ENCODE measurements at places on chromosomes 5 and 9.

DNA sequence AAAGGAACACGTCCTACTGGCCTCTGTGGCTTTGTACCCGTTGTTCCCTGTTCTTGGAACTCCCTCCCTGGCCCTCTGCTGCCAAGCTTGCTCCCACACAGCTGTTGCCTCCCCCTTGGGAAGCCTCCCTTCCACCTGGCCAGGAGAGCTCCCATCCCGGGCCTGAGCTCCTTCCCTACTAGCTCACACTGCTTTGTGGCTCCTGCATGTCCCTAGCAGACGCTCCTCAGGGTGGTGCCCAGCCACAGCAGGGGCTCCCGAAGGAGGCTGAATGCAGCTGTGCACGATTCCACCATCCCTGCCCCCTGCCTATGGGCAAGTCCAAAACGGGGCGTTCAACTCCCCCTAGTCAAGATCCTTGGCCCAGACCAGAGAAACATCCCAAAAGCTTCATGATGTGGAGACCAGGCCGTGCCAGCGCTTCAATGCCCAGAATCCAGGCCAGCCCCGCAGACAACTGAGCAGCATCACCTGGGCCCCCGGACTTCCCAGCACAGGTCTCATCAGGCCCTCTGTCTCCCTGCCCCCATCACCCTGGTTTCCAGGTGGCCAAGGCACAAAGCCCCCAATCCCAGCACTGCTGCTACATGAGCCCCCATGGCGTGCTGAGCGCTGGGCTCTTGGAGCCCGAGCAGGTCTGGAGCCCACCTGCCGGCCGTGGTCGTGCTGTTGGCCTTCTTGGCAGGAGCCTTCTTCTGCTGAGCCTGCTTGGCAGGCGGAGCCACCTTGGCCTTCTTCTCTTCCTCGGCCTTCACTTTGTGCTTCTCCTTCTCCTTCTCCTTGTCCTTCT, 14.3 kb downstream of the BRD3OS start:
- no peak for DNase-seq

- DNase-seq = no peak
These were observed 52.1 kb upstream of the RNU6ATAC start for GRCh38 chr9:134216449-134216951.

DNA sequence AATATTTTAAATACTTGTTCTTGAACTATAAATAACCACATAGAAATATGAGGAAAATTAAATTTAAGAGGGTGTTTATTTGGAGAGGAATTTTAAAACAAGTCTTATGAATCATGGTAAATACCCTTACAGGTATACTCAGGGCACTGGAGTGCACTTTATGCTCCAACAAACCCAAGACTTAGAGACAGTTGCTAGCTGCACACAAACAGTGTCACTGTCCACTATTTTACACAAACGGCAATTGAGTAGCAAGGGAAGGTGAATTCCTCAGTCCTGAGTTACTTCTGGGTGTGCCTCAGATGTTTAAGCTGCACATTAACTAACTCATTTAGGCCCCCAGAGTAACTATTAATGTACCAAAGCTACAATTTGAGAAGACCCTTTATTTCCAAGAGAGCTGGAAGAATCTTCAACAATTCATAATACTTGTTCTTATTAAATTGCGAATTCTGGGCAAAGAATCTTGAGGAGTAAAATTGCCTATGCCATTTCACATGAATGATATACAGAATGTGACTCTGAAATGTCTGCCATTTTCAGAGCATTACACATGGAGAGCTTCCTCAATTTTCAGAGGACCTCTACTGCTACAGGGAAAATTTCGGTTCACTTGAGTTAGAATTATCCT, 371.2 kb downstream of the PDE4D start:
- no peak for DNase-seq

DNA sequence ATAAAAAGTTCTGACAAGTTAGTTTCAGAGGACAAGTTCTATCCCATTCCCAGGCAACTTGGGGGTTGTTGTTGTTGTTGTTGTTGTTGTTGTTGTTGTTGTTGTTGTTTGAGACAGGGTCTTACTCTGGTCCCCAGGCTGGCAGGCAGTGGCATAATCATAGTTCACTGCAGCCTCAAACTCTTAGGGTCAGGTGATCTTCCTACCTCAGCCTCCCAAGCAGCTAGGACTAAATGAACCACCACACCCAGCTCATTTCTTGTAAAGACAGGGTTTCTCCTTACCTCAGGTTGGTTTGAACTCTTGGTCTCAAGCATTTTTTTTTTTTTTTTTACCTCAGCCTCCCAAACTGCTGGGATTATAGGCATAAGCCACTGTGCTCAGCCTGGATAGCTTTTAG, 15.3 kb downstream of the PPP1R2B start:
- DNase-seq = no peak

DNA sequence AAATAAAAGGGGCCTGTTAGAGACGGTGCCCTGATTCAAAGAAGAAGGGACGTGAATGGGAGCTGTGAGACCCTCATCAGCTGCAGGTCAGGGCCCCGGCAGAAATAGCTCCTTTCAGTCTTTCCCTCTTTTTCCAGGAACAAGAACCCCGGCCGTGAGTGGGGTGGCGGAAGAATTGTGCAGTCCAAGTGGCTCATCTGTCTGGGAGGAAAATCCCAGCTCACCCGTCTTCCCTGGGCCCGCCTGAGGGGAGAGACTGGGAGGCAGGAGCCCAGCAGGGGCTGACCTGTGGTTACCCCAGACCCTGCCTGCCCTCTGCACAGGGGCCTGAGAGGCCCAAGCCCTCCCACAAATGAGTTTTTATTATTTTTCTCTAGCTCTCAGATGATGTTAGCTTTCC, 24.8 kb upstream of the CSF1R start:
- no peak for DNase-seq

- DNase-seq = no peak
These were observed 170.4 kb downstream of the RFK start for GRCh38 chr9:76223749-76224340.

- peak; percentile 22 for DNase-seq
These were observed 644 bp downstream of the BRD3 start for GRCh38 chr9:134066913-134067851.

GRCh38 chr9:114282507-114282906, 40.4 kb upstream of the ORM1 start:
- no peak for DNase-seq

DNA sequence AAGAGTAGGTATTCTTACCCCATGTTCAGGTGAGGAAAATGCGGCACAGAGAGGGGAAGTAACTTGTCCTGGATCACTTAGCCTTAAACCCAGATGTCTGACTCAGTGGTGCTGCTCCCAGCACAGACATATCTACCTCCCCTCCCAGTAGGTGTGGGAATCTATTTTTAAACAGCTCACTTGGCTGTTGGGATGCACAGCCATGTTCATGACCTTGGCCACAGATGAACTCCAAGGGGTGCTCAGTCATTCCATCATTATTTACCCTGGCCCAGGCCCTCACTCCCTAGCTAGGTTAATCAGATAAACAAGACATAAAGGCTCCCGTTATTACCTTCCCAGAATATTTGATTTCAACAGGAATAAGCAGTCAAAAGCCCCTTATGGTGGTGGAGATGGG, 88.4 kb upstream of the IQGAP2 start:
- DNase-seq = no peak

- no peak for DNase-seq
These were observed 221.4 kb downstream of the SEMA5A start for GRCh38 chr5:9324348-9325077.

- DNase-seq = no peak
These were observed 132.8 kb downstream of the ZNF354C start for GRCh38 chr5:179192891-179193470.

- no peak for DNase-seq
These were observed 116.1 kb upstream of the RASA1 start for GRCh38 chr5:87151547-87151946.

DNA sequence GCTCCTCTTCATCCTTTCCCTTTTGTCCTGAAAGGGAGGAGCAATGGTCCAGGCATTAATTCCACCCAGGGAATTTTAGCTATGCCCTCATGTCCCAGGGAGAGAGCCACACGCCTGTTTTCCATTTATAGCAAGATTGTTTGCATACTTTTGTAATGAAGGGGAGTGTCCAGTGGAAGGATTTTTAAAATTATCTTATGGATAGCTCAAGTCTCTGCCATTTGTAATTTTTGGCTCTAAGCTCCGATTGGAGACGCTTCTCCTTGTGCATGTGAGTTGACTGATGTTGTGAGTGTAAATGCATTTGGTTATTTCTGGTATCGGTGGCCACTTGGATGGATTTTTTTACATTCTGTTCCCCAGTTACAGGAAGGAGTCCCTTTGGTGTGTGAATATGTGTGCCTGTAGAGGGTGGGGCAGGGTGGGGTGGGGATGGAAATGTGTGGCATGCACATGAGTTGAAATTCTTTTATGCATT, 7.2 kb upstream of the RPL26L1 start:
- no peak for DNase-seq

- no peak for DNase-seq
These were observed 129.8 kb downstream of the SLC12A2 start for GRCh38 chr5:128213340-128213739.

DNA sequence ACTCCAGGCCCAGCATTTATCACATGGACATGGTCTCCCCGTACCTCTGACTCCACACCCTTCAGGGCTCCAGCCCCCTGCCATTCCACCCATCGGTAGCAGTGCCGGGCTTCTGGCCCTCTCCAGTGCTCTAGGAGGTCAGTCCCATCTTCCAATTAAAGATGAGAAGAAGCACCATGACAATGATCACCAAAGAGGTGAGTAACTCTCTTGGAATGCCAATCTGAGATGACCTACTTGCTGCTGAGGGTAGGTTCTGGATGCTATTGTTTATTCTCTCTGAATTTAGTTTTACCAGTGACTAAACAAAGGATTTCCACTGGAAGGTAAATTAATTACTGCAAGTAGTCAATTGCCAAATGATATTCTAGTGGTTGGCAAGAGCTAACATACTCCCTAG, 80.8 kb downstream of the TLE4 start:
- no peak for DNase-seq

- no peak for DNase-seq
These were observed 66.2 kb downstream of the NACC2 start for GRCh38 chr9:136028760-136029470.

- no peak for DNase-seq
These were observed 405.5 kb downstream of the PDE4D start for GRCh38 chr5:59487772-59488729.

DNA sequence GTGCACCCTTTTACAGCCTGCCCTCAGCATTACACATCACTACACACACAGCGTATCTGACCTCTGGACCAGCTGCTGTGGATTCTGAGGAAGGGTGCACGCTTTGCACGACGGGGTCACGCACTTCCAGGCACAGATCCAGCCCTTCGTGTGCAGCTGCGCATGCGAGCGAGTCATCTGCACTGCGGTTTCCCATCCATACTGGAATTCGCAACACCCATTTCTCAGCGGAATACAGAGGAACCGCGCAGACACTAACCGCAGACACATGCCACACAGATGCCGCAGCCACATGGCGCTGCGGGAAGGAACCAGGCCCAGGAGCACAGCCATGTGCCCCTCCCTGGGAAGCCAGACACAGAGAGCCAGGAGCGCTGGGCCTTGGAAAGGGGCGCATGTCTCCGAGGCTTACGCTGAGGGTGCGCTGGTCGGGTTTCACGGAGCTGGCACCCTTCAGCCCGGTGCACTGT, 43.5 kb downstream of the PNPLA7 start:
- no peak for DNase-seq

GRCh38 chr9:73423891-73424290, 272.2 kb downstream of the ANXA1 start:
- no peak for DNase-seq

DNA sequence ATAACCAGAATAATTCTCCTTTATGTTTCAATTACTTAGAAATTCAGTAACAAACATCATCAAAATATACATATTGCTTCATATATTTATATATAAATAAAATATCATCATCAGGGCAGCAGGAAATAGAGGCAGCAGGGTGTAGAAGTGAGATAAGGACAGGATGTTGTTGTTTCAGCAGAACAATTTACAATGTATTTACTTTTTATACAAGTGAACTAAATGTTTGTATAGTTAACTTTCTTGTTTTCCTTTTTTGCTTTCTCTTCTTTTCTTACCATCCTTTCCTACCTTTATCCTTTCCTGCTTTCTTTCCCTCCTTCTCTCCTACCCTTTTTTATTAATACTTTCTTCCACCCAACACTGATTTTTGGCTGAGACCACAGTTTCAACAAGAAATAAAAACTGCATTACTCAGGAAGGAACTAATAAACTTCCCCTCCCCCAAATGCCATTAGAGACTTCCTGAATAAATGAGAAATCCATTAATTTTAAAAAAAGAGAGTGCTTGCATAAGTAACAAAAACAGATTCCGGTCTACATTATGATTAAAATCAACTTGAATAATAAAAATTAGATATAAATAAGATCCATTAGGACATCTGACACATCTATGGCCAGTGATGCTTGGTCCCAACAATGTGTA, 159.8 kb upstream of the ACOT12 start:
- no peak for DNase-seq

DNA sequence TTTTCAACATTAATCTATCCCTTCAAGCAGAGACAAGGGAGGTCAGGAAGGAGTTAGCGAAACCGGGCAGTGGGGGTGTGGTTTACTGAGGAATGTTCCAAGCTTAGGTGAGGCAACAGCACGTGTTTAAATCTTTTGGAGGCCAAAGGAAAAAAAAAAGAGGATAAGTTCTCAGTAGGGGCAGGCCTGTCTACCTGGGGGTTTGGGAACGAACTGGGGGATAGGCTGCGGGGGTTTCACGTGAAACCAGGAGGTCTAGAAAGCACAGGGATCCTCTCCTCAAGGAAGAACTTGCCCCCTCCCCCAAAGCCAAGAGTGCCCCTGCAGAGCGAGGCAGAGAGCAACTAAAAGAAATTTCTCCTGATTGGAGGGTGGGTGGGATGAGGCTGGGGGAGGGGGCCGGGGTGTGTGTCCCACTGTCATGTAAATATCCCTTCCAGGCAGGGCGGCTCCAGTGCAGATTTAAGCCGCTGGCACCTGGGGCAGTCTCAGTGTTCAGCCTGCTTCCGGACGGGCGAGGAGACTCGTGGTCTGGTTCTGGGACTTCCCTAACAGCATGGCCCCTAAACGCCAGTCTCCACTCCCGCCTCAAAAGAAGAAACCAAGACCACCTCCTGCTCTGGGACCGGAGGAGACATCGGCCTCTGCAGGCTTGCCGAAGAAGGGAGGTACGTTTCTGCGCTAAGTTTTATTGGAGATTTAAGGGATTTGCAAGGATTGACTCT, 5.5 kb upstream of the SET start:
- no peak for DNase-seq

GRCh38 chr5:112931473-112931872, 9.4 kb upstream of the REEP5 start:
- DNase-seq = no peak

- no peak for DNase-seq
These were observed 75.6 kb downstream of the USP20 start for GRCh38 chr9:129910628-129911567.

DNA sequence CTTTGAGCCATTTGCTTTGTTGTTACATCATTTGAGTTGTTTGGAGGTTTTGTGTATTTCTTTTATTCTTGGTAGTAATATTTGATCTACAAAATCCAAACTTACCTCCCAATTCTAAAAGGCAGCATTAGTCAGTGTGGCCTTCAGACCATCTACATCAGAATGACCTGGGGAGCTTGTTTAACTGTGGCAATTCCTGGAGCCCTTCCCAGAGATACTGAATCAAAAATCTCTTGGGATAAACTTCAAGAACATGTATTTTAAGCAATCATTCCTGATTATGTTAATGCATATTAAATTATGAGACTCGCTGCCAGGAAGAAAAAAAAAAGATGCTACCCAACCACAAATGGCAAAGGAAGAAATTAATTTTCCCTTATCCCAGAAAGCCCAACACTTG, 268.9 kb upstream of the PDE4D start:
- no peak for DNase-seq

GRCh38 chr9:133253268-133253667, 21.7 kb downstream of the ABO start:
- no peak for DNase-seq
